ENCODE measurements at places on chromosomes 16 and 17.

DNA sequence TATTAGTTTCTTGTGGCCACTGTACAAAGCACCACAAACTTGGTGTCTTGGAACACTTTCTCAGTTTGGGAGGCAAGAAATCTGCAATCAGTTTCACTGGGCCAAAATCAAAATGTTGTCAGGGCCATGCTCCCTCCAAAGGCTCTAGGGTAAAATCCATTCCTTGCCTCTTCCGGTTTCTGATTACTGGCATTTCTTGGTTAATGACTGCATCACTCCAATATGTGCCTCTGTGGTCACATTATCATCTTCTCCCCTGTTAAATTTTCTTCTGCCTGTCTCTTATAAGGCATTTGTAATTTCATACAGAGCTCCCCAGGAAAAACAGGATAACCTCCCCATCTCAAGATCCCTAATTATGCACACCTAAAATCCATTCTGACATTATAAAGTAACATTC, 34.8 kb downstream of the ZNF287 start:
- DNase-seq, result no peak

DNA sequence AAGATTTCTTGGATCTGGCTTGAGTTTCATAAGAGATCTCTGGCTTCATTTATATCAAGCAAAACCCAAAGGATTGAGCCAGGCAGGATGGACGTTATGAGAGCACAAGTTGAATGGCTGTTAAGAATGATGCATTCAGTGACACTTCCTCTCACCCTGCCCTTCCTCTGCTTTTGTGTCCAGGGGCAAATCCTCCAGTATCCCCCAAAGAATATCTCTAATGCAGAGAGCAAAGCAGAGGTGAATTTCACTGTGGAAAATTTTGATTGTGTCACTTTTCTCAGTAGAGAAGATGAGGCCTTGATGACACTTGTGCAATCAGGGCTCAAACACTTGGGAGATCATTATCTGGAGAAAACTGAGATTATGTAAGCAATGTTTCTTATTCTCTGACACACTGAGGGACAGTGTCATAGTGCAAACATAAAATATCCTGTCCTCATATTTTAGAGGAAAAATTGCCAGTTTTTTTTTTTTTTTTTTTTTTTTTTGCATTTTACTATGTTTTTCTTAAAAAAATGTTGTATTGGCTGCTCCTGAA, 25.3 kb downstream of the MARCHF10 start:
- DNase-seq, result no peak

GRCh38 chr17:10276436-10276835, 78.0 kb upstream of the GAS7 start:
- no peak for DNase-seq

- no peak for DNase-seq
These were observed 219.7 kb upstream of the RPL38 start for GRCh38 chr17:73983621-73984400.

DNA sequence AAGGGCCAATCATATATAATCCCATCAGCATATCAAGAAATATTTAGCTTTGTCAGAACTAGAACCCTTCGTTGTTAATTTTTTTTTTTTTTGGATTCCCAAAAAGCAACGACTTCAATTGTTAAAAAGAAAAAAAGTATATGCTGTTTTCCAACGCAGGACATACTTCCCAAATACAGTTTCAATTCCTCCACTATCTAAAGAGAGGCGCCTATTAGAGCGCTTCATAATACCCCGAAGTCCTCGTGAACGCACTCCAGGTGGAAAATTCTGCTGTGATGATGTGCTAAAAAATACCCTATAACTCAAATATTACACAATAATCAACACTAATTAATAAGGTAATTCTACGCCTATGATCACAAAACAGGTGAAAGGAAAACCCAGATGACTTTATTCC, 20.8 kb downstream of the GNA13 start:
- no peak for DNase-seq

GRCh38 chr16:27437946-27438345, 36.0 kb downstream of the IL21R start:
- no peak for DNase-seq

GRCh38 chr17:58330997-58331814, 2.6 kb upstream of the TSPOAP1 start:
- peak; percentile 66 for DNase-seq
